ENCODE measurements at places on chromosomes 3 and 15.

GRCh38 chr15:52746162-52746757 lies 43.9 kb downstream of the ONECUT1 start:
- DNase-seq, result no peak

DNA sequence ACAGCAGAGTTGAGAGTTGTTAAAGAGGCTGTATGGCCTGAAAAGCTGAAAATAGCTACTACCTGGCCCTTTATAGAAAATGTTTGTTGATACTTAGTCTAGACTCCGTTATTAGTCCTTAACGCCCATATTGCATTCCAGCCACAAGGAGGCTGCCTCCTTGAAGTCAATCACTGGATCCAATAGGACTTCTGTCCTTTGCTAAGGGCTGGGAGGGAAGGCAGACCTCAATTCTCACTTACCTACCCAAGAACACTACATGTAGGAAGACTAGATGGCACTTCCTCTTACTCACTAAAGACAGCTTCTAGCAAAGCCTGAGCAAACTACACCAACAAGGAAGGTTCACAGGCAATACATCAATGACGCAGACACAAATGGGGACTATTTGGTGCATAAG lies 139.5 kb upstream of the HACD2 start:
- DNase-seq, result no peak

DNA sequence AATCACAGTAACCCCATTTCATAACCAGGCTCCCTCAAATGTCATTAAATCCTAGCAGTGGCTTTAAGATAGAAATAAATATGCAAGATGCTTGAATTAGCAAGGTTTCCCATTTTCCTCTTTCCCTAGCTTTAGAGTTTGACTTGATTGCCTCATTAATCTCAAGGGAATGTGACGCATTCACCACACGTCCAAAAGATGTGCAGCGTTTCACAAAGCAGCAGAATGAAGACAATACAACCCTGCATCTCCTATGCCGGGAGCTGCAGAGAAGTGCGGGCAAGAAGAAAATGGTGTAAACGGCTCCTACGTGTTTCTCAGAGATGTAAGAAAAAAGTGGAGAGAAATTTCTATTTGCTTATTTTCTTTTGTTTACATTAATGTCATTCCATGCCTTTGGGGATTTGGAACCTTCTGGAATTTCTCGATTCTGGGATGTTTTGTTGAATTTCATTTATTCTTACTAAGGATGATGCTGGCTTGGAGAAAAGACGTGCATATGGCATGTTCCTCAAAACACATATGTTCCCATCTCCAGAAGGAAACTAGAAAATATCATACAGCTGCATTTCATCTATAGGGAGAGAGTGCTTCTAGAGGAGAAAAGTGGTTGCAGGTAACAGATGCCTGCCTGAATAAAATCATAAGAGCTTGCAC lies 27.8 kb upstream of the FRMD4B start:
- DNase-seq, result no peak

DNA sequence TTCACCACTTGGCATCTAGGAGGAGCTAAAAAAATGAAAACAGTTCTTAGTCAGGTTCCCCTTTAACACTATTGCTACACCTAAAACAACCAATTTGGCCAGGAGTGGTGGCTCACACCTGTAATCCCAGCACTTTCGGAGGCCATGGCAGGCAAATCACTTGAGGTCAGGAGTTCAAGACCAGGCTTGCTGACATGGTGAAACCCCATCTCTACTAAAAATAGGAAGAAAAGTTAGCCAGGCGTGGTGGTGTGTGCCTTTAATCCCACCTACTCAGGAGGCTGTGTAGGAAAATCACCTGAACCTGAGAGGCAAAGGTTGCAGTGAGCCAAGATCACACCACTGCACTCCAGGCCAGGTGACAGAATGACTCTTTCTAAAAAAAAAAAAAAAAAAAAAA lies 124.1 kb downstream of the DGKG start:
- no peak for DNase-seq

- no peak for DNase-seq
Measured at GRCh38 chr3:178597371-178597770, 61.1 kb downstream of the KCNMB2 start.

GRCh38 chr15:92810418-92811138 lies 89.5 kb upstream of the CHD2 start:
- no peak for DNase-seq

DNA sequence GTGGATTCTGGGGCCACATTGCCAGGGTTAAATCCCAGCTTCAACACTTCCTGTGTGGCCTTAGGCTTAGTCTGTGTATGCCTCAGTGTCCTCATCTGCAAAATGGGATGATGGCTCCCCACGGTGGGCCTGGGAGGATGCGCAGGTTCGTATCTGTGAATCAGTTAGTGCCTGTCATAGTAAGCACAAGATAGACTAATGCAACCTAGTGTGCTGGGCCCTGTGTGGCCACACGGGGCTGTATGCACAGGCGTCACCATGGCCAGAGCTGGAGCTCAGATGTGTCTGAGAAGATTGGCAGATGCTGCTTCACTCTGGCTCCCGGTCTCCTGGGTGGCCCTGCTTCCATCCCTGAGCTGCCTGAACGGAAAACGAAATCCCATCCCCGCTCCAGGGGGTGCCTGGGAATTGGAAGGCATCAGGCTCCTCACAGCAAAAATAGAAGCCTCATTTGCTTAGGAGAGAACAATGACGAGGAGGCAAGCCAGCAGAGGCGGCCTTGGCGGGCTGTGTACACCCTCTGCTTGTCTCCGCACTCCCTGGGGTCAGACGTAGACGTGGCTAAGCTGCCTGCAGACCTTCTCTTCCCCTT lies 103.6 kb downstream of the APBA2 start:
- no peak for DNase-seq

DNA sequence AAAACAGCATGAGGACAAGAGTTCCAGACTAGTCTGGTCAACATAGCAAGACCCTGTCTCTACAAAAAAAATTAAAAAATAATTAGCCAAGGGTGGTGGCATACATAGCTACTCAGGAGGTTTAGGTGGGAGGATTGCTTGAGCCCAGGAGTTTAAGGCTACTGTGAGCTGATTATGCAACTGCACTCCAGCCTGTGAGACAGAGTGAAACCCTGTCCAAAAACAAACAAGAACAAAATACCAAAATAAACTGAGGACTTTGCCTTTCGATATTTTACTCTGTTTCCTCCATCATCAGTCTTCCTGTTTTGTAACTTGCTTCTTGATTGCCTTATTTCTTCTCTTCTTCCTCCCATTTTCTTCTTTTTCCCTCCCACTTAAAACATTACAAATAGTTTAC lies 504.4 kb downstream of the ROBO1 start:
- DNase-seq, result no peak

- DNase-seq, result no peak
Measured at GRCh38 chr3:23756206-23756840, 49.4 kb upstream of the UBE2E1 start.

GRCh38 chr3:177465257-177465642 lies 268.0 kb upstream of the TBL1XR1 start:
- DNase-seq, result no peak

DNA sequence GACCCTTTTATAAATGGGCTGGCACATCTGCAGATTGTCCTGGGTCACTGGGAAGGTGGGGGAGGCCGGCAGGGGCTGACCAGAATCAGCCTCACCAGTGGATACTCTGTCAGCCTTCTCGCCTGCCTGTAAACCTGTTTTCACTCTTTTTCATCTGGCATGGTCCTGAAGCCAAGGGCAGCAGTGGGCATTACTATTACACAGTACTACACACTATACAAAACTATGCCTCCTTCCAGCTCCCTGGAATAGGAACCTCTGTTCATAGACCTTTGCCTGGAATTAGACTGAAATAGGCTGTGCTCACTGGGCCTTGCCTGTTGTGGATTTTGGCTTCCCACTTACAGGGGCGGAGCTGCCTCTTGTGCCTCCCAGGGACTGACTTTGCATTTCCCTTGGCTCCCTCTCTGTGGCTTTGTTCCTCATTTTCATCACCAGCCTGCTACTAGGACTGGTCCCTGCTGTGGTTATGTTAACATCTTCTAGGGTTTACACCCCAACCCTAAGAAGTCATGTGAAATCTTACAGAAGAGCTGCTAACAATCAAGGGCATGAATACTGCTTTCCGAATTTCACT lies 120.7 kb downstream of the FNDC3B start:
- no peak for DNase-seq

DNA sequence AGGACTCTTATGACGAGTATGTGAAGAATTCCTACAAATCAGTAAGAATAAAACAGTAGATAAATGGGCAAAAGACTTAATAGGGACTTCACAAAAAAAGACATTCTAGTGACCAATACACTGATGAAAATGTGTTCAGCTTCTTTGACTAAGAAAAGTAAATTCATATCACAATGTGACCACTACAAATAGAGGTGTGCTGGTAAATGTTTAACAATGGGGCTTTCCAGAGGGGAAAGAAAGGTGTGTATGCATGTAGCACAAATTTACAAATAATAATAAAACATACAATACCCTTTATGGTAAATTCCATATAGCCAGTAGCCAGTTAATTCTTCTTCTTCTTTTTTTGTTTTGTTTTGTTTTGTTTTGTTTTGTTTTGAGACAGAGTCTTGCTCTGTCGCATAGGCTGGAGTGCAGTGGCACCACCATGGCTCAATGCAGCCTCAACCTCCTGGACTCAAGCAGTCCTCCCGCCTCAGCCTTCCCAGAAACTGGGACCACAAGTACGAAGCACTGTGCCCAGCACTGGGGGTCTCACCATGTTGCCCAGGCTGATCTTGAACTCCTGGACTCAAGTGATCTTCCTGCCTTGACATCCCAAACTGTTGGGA lies 17.5 kb upstream of the NMD3 start:
- no peak for DNase-seq

DNA sequence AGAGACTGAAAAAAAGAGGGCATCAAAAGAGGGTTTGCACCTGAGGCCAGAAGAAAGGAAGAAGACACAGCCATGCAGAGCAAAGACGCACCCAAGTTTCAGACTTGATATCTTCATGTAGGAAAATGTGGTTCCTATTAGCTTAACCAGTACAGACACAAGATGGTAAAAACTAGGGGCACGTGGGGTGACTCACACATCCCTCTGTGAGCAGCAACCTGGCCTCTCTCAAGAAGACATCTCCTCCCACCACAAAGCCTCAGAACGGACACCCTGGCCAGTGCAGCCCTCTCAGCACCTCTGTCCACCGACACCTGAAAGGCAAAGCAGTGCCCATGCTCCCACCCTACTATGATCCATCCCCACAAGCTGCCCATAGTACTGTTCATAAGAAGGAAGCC lies 33.3 kb downstream of the GLB1 start:
- DNase-seq, result no peak

GRCh38 chr15:92907229-92907628 lies 7.1 kb downstream of the CHD2 start:
- DNase-seq, result no peak

DNA sequence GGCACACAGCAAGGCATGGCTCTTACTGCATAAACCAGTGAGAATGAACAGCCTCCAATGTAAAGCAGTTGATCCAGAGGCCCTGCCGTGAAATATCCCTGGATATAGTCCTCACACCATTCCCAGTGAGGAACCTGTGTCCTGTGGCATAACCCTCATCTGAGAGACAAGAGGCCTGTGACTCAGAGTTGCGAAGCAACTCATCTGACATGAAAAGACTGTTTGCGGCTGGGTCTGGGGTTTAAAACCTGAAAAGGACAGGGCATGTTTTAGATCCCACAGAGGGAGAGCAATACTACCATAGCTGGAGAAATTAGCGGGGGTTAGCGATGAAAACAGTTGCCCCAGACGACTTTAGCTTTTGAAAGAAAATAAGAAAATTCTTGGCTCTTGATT lies 165.3 kb upstream of the BHLHE40 start:
- no peak for DNase-seq

GRCh38 chr3:32372213-32372490 lies 19.5 kb upstream of the CMTM7 start:
- no peak for DNase-seq

DNA sequence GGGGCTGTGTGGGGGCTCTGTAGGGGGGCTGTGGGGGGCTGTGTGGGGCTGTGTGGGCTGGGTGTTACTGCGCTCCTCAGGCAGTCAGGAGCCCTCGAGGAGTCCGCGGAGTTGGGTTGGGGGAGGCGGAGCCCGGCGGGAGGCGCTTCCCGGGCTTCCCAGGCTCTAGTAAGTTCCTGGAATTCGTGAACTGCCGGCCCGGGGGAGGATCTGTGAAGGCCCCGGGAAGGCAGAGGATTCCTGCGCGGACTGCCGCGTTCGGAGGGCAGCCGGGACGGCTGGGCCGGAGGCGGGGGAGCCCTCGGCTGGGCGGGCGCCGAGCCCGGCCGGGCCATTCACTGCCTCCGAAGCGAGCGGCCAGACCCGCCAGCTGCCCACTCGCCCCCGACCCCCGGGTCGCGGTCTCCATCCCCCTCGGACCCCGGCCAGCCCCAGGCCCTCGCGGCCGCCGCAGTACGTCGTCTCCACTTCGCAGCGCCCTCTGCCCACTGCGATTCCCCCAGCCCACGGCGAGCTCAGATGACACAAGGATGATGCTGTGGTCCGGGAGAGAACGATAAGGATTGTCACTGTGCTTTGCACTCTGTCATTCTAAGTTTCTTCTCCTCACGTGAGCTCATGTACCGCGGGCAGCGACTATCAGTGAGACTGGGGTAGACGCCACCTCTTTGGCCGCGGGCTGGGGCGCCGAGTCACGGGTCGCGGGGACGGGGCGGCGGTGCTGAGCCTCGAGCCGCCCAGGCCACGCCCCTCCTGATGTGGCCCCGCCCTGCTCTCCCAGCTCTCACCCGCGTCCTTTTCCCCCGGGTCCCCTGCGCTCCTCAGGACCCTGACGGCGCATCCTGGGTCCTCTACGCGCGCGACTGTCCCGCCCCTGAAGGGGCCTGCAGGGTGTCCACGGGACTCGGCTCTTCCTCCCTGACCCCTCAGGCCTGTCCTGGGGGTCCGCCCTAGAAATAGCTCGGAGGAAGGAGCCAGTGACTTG lies 65.3 kb downstream of the KLF13 start:
- DNase-seq, result no peak

DNA sequence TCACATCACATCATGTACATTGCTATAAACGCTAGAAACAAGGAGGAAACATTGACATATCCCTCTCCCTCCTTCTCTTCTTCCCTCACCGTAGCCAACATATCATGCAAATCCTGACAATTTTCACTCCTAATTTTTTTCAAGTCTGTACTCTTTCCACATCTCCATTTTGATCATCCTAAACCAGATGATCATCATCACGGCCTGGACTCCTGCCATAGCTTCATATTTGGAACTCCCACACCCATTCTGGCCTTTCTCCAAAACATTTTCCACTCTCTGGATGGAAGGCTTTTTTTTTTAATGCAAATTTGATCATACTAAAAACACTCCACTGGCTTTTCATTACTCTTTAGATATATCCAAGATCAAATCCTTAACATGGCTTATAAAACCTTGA lies 248.0 kb upstream of the CNTN3 start:
- DNase-seq, result no peak

Measured in KG1 (cell line).